ENCODE measurements at places on chromosomes 6 and 20. TPM values are rescaled to one million over a fixed set of nuclear protein-coding genes. Genes with fewer than 3 reads are reported as not detected.
A peak's percentile ranks its signal among the peaks of the same experiment; 100 is the strongest.

Gene CCN6
- total RNA-seq: not detected

DNA sequence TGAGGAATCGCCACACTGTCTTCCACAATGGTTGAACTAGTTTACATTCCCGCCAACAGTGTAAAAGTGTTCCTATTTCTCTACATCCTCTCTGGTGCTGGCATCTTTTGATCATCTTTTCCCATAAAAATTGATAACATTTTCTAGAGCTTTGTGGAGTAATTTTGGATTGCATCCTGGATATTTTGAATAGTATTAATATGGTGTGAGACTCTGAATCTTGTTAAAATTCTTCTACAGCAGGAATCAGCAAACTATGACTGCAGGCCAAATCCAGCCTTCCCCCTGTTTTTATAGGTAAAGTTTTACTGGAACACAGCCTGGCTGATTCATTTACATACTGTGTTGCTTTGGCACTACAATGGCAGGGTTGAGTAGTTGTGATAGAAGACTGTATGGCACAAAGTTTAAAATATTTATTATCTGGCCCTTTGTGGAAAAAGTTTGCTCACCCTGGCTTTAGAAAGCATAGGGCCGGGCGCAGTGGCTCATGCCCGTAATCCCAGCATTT is 15.0 kb upstream of the RNF8 start:
- no peak for DNase-seq

DNA sequence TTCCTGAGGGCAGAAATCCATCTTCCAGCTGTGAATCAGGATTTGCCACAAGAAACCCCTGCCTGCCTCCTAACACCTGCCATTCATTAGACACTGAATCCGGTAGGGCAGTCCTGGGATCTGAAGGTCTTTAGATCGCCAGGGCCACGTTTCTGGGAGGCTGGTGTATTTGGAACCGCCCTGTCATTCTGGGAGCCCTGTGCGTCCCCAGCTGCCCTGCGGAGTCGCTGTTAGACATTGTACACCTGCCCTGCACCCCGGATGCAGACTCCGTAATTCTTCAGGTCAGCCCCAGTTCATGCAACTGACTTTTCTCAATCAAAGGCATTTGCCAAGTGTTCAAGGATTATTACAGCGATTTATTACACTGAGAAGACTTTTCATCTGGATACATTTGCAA is 193.2 kb downstream of the TBC1D7 start:
- DNase-seq: no peak

Gene SLC25A27
- total RNA-seq: 81.7 TPM

GRCh38 chr20:25273541-25274358 is 25.9 kb downstream of the PYGB start:
- DNase-seq: no peak

DNA sequence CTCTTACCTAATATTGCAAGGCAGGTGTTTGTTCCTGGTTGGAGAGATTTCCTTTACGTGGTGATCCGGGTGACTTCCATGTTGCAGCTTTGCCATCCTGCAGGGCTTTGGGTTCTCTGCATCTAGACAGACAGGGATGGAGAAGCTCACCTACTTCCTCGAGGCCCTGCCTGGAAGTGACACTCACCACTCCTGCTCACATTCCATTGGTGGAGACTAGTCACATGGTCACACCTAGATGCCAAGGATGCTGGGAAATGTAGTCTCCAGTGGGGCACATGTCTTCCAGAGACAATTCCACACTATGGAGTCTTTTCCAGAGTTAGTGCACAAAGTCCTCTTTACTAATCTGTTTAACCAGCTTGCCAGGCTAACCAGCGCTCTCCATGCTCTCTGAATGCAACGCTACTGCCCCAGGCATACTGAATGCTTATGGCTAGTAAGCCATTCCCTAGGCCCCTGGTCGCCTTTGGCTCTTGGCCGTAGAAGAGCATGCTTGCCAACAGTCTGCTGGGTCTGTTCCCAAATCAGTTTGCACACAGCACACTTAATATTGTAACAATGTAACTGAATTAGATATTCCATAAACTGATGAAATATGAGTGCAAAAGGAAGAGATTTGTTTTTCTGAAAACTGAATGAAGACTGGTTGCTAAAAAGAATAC is 6.7 kb upstream of the KCNK15 start:
- peak; percentile 81 for DNase-seq

Gene PNLDC1
- total RNA-seq: not detected

DNA sequence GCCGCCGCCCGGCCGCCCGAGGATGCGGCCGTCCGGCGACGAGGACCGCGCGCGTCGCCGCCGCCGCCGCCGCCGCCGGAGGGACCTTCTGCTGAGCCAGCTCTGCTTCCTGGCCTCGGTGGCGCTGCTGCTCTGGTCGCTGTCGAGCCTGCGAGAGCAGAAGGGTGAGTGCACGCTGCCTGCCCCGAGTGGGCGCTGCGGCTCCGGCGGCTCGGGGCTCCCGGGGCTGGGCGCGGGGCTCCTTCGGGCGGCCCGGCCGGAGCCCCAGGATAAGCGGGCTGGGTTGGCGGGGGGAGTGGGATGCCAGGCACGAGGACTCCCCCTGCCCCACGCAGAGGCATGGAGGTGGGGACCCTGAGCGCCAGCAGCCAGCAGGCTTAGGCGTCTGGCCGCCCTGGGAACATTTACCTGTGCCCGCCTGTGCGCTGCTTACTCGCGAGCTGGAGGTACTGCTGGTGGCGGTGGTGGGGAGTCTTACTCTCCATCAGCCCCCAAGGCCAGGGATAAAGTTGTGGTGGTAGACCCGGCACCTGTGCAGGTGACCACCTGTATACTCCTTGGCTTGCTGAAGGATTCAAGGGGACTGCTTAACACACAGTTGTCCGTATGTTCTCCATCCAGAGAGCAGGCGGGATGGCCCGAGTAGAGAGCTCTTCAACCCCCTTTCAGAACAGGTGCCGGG is 520 bp downstream of the SLC24A3 start:
- peak; percentile 80 for DNase-seq

Gene DSP
- 95.4 TPM for total RNA-seq

GRCh38 chr20:12660918-12661317 is 347.9 kb upstream of the SPTLC3 start:
- DNase-seq: no peak

DNA sequence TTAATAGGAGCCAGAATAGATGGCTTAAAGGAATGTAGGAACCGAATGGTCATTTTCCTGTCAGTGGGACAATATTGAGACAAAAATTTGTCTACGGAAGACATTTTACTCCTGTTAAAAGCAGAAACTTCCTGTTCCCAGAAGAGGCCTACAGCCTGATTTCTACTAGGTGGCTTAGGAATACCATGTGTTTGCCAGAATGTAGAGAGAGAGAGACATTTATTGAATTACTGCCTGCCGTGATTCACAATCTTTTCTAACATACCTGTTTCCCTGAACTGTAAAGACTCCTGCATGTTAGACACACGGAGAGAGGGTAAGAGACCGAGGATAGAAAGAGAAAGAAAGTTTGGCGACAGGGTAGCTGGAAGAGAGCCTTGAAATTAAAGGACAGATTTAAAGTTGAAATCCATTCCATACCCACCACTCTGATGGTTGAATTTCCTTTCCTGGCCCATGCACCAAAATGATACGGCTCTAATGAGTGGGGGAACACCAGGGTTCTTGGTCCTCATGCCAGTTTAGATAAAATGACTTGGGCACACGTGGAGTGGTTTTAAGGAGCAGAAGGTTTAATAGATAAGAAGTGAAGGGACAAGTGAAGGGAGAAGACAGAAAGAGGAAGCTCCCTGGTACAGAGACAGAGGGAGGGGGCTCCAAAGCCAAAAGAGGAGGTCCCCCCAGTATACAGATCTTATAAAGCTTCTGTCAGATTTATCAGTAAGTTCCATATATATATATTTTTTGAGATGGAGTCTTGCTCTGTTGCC is 22.5 kb downstream of the NCOA3 start:
- no peak for DNase-seq

DNA sequence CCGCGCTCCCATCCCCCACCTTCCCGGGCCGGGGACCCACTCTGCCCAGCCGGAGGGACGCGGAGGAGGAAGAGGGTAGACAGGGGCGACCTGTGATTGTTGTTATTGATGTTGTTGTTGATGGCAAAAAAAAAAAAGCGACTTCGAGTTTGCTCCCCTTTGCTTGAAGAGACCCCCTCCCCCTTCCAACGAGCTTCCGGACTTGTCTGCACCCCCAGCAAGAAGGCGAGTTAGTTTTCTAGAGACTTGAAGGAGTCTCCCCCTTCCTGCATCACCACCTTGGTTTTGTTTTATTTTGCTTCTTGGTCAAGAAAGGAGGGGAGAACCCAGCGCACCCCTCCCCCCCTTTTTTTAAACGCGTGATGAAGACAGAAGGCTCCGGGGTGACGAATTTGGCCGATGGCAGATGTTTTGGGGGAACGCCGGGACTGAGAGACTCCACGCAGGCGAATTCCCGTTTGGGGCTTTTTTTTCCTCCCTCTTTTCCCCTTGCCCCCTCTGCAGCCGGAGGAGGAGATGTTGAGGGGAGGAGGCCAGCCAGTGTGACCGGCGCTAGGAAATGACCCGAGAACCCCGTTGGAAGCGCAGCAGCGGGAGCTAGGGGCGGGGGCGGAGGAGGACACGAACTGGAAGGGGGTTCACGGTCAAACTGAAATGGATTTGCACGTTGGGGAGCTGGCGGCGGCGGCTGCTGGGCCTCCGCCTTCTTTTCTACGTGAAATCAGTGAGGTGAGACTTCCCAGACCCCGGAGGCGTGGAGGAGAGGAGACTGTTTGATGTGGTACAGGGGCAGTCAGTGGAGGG is 2.8 kb downstream of the SOX4 start:
- peak; percentile 62 for DNase-seq

Gene MUC21
- total RNA-seq: not detected

Gene EMILIN3
- 1.3 TPM for total RNA-seq

DNA sequence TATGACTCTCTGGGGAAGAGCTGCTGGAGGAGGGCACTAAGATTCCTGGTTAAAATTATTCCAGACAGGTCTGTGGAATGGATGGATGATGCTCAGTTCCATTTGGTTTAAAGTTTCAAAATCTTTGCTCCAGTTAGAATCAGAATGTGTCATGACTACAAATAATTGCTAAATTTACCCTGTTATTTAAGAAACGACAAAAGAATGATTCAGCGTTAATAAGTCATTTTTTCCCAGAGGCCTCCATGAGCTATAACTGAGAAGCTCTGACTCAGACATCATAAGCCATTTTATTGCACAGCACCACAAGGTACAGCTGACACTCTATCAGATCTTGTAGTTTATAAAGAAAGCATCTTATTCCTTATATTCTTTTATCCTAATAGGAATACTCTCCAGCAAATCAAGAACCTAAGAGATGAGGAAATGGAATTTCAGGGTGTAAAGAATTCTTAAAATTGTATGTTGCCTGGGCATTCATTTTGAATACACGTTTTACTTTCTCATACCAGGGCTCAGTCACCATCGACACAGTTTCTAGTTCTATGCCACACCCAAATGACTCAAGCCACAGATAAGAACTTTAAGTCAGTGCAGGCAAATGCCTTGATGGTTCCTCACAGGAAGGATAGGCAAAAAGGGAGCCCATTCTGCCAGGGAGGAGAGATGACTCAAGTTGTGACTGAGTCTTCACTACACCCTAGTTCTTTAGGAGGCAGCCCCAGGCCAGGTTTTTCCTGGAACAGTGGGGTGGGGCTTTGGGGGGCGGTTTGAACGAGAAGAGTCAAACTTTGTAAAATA is 636.0 kb downstream of the MMUT start:
- DNase-seq: no peak

- DNase-seq: no peak
Measured at GRCh38 chr6:101534386-101534785, 140.9 kb downstream of the GRIK2 start.

- no peak for DNase-seq
Measured at GRCh38 chr20:23520185-23520584, 29.3 kb downstream of the CST8 start.

Measured in breast epithelium (tissue), 4 donors.